ENCODE measurements at places on chromosomes 6 and 20.

- no peak for DNase-seq
Observed at GRCh38 chr20:35563834-35564233, 22.0 kb downstream of the ERGIC3 start.

GRCh38 chr6:79868098-79868722 is 79.1 kb downstream of the ELOVL4 start:
- DNase-seq: peak; percentile 81

DNA sequence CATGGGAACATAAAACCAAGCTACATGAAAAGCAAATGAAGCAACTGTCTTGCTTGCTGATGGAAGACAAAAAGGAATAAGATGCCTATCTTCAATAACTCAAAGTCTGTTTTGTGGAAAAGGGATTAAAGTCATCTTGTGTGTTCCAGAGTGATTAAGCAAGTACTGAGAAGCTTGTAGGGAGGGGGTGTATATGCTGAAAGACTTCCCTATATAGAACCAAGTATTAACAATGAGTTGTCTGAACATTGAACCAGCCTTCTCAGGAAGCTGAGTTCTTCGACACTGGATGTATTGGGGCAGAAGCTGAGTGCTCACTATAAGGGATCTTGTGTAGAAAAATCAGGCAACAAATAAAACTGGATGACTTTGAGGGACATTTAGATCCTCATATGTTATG is 451.8 kb downstream of the CD83 start:
- DNase-seq: no peak

- no peak for DNase-seq
Observed at GRCh38 chr20:7207186-7207798, 439.8 kb downstream of the BMP2 start.

GRCh38 chr6:169513478-169514193 is 188.2 kb downstream of the WDR27 start:
- DNase-seq: no peak

GRCh38 chr6:159378411-159379328 is 209.5 kb downstream of the FNDC1 start:
- no peak for DNase-seq

GRCh38 chr6:108945681-108946159 is 97.5 kb downstream of the ARMC2 start:
- DNase-seq: no peak

- no peak for DNase-seq
Observed at GRCh38 chr6:156336089-156336488, 441.1 kb upstream of the ARID1B start.

GRCh38 chr6:157569543-157569942 is 188.6 kb downstream of the ZDHHC14 start:
- no peak for DNase-seq

- DNase-seq: no peak
Observed at GRCh38 chr6:66772800-66773199, 1065.8 kb upstream of the EYS start.

- no peak for DNase-seq
Observed at GRCh38 chr6:137261761-137262160, 42.6 kb upstream of the IFNGR1 start.

GRCh38 chr6:126620719-126621118 is 280.8 kb downstream of the CENPW start:
- DNase-seq: no peak

- DNase-seq: no peak
Observed at GRCh38 chr6:24183584-24183983, 57.6 kb downstream of the NRSN1 start.

DNA sequence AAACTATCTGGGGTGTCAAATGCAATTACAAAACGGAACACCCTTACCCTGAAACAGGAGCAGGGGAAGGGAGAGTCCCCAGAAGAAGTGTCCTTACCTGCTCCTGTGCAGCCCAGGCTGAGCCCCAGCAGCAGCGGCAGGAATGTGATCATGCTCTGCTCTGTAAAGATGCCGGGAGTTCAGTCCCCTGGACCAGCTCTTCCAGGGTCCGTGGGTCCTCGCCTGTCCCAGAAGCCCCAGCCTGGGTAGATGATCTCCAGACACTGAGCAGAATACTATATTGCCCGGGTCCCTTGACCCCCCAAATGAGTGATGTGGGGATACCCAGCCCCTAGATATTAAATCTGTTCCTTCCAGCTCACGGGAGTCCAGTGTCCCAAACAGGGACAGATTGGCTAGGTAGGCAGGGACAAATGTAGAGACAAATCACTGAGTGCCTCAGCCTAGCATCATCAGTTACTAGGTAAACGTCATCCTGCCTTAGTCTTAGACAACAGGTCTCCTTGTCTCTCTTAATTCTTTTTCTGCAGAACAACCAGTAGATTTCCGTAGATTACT is at the start of gene HLA-DMB:
TSS of gene HLA-DMB (minus strand) at position 373 of the 558 bp plus-strand sequence. CDS start at position 152, 221 bp downstream.
- DNase-seq: peak; percentile 80

DNA sequence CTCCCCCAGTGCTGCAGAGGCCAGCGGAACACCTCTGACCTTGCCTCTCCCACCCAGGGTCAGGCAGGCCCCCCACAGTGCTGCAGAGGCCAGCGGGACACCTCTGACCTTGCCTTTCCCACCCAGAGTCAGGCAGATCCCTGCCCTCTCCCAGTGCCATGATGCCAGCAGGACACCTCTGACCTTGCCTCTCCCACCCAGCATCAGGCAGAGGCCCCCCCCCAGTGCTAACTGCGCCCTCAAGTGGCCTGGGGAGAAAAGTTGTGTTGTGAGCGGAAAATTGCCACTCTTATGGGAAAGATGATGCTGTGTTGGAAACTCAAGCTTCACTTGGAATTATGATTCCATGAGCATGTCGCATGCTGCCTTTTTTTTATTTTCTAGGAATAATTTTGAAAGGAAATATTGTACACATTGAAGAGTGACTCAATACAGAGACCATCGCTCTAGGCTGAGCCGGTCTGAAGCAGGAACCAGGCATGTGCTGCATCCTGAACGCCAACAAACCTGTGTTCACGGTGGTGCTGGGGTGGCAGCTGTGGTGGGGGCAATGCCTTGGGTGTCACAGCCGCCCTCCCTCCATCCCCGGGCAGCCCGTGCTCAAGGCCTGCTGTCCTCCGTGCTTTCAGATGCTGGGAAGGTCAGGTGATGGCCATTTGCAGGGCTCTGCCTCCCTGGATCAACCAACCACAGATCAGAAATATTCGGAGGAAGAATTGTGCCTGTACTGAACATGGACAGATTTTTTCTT is 98.6 kb downstream of the CDH4 start:
- DNase-seq: no peak

GRCh38 chr6:127381384-127381783 is 38.0 kb upstream of the ECHDC1 start:
- DNase-seq: no peak

DNA sequence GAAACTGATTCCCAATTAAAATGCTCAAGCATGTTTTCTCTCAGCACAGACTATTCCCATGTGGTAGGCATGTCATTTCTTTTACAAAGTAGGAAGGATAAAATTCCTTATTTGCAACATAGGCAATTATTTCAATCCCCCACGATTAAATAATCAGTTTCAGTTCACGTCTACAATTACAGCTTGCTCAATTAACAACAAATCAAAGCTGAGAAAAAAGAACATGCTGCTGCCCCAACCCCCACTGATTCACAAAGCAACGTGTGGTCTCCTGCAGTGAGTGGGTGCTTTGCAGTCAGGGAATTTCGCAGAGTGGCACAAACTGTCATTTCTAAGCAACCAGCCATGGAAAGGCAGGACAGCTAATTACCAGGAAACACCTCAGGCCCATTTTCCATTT is 17.0 kb downstream of the RNASET2 start:
- no peak for DNase-seq

- no peak for DNase-seq
Observed at GRCh38 chr6:158020272-158020711, 38.6 kb downstream of the SYNJ2 start.

- no peak for DNase-seq
Observed at GRCh38 chr20:54098047-54098446, 27.7 kb upstream of the BCAS1 start.

- no peak for DNase-seq
Observed at GRCh38 chr20:59123011-59123677, 40.5 kb upstream of the ZNF831 start.

GRCh38 chr6:155125906-155126305 is 130.8 kb downstream of the TIAM2 start:
- DNase-seq: no peak

- DNase-seq: no peak
Observed at GRCh38 chr20:32433311-32434021, 75.3 kb downstream of the ASXL1 start.

- DNase-seq: no peak
Observed at GRCh38 chr20:36967636-36968035, 16.1 kb upstream of the SAMHD1 start.

DNA sequence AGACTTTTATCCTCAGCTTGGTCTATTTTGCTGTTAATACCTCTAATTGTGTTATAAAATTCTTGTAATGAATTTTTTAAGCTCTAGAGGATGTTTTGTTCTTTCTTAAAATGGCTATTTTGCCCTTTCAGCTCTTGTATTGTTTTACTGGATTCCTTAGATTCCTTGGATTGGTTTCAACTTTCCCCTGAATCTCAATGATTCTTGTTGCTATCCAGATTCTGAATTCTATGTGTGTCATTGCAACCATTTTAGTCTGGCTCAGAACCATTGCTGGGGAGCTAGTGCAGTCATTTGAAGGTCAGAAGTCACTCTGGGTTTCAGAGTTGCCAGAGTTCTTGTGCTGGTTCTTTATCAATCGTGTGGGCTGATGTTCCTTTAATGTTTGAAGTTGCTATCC is 37.1 kb downstream of the OTOR start:
- no peak for DNase-seq

DNA sequence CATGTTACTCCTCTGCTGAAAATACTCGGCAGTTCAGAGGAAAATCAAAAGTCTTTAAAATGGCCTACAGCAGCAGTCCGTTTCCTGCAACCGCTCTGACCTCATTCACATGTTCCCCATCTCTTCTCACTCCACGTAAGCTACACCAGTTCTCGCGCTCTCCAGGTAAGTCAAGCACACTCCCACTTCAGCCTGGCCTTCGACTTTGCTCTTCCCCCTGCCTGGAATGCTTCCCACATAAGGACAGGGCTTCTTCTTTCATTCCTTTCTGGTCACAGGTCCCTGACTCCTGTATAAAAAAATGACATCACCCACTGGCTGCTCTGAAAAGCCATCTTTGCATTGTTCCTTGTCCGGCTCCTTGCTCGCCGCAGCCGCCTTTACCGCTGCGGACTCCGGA is 42.7 kb downstream of the MGME1 start:
- no peak for DNase-seq

DNA sequence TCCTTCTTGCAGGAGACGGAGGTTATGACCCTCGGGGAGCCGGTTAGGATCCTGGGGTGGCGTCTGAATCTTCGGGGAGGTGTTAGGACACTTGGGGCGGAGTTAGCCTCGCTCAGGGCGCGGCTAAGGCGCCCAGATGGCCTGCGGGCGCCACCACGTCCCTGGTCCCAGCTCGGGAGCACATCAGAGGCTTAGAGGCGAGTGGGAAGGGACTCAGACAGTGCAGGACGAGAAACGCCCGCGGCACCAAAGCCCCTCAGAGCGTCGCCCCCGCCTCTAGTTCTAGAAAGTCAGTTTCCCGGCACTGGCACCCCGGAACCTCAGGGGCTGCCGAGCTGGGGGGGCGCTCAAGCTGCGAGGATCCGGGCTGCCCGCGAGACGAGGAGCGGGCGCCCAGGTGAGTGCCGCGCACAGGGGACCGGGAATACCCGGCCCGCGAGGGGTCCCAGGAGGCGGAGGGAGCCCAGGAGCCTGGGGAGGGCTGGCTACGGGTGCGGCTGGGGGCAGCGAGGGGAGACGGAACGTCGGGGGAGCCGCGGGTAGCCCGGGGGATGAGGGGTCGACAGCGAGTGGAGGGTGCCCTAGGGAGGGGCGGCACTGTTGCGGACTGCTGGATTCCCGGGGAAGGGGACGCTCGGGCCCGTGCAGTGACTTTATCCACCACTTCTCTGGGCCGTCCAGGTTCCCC is at the start of gene HCK:
TSS of gene HCK (plus strand) at position 153 of the 688 bp plus-strand sequence.
- DNase-seq: no peak

DNA sequence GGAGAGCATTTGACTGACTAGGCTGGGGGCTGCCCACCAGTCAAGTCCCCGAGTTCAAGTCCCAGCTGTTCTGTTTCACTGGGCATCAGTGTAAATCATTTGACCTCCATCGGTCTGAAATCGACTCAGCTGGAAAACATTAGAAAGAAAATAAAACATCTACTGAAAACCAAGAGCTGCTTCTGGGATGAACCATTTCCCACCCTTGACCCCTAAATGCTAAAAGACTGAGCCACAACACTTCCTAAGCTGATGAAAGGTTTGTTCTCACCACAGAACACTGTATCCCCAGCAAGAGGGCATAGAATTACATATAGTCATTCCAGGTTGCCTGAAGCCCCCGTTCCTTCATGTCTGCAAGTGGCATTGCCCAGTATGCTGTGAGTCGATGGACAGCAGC is 237.0 kb upstream of the TAB2 start:
- DNase-seq: no peak

- no peak for DNase-seq
Observed at GRCh38 chr6:135231469-135231844, 50.3 kb downstream of the MYB start.

DNA sequence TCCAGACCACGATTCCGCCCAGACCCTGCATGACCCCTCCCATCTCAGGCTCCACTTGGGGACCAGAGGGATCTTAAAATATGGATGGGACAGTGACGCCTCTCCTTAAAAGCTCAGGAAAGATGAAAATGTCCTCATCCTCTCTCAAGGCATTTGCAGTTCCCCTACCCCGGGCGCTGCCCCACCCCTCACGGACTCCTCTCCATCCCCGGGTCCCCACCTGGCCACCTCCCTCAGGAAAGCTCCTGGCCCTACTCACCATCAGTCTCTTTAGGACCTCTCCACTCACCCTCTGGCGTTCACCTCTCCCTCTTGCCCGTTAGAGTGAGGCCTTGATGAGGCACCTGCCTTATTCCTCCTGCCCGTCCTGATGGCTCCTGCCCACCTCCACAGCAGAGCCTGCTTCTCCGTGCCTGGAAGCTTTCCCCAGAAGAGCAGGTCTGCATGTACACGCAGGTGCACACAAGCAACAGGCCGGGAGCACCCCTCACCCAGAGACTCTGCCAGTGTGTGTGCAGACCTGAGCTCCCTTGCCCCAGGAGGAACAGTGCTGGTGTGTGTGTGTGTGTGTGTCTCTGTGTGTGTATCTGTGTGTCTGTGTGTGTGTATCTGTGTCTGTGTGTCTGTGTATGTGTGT is 105.6 kb upstream of the NXT1 start:
- no peak for DNase-seq

DNA sequence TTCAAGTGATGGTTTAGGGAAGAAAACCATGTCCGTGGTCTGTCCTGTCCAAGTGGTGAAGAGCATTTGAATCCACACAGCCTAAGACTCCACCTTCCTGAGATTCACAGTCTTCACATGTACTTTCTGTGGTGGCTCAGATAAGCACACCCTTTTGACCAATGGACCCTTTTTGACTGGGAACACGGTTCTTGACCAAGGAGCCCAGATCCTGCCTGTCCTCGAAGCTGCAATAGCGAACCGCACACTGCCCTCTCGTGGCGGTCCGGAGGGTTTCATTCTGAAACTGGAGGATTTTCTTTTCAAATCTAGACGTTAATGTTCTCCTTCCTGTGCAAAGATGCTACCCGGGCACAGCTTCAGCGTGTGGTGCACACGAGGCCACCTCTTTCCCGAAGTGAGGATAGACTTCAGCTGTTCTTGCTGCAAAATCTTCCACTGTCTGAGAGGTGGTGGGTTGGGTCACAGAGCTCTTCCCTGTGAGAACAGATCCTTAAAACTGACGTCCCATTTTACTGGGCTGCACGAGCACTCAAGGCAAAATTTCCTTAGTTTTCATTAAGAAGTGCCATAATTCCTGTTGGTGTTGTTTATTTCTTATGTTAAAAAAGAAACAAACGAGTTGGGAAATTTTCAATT is 90.5 kb downstream of the SYNJ2 start:
- DNase-seq: peak; percentile 44

- no peak for DNase-seq
Observed at GRCh38 chr6:100846276-100846675, 34.9 kb downstream of the ASCC3 start.
